T-helper 1 cell (primary cell): ENCODE measurements at places on chromosomes 7 and 10.

DNA sequence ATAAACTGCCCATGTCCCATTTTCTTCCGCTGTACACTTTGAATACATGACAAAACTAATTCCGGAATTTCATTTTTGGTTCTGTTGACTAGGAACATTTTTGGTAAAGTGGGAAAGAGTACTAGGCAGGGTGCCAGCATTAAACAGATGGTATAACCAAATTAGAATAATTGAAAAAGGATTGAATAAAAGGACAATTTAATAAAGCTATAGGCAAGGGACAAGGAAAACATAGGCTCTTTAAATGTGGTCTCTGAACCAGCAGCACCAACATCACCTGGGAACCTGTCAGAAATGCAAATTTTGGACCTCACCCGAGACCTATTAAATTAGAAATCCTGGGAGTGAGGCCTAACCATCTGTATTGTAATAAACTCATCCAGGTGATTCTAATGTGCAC is 376.9 kb downstream of the LRRTM3 start:
- DNase-seq: no peak

DNA sequence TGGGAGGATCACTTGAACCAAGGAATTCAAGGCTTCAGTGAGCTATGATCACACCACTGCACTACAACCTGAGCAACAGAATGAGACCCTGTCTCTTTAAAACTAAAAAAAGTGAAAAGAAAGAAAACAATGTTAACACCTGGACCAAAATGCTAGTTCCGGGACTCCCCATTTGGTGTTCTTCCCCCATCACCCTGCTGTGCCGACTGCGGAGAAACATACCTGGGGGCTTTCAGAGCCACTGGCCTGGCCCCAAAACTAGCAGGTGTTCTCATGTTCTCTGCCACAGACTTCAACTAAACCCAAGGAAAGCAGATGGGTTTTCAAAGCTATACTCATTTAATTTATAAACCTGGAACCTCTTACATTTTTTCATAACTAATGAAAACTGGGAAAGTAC is 250.9 kb downstream of the KIAA1217 start:
- no peak for DNase-seq

GRCh38 chr7:73994023-73994422 is 34.0 kb upstream of the ELN start:
- DNase-seq: no peak

GRCh38 chr10:128922172-128922571 is 544.9 kb upstream of the MGMT start:
- DNase-seq: no peak

DNA sequence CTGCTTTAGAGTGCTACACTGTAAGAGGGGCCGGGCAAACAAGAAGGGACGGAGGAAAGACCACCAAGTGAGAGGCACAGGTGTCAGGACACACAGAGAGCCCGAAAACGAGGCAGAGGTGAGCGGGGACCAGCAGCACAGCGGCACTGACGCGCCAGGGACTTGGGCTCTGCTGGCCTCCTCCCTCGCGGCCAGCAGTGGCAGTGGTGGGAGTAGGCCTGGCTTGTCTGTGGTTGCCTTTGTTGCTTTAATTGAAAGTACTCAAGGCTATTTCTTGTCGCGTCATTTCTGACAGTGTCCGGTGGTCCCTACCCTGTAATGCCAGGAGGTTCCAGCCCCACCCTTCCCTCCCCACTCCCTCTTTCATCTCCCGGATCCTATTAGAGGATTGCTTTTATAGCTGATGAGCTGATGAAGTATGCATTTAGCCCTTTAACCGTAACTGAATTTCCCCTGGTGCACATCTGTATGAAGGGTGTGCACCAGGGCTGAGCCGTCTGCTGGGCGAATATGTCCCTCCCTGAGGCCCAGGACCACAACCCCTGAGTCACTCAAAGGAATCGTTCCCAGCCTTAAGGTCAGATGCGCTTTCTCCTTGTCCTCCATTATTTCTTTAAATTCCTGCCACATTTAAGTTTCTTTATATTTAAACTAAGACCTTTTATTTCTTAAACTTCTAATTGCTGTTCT is 39.5 kb upstream of the FAM20C start:
- DNase-seq: no peak

- peak; percentile 72 for DNase-seq
Measured at GRCh38 chr10:5623081-5623748, 43.2 kb downstream of the ASB13 start.

DNA sequence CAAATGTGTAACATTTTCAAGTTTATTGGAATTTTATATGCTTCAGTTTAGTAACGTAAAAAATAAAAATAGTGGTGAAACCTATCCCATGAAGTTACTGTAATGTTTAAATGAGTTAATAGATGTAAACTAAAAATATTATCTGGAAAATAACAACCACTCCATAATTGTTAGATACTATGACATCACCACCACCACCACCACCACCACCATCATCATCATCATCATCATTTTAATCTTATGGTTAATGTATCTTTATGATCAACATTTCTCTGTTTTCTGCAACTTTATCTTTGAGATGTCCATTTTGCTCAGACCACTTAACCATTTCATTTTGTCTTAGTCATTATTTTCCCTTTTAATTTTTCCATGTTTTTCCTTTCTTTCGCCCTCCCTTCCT is 23.4 kb upstream of the CACNA2D1 start:
- no peak for DNase-seq

GRCh38 chr7:68770649-68771048 is 827.6 kb upstream of the AUTS2 start:
- no peak for DNase-seq

DNA sequence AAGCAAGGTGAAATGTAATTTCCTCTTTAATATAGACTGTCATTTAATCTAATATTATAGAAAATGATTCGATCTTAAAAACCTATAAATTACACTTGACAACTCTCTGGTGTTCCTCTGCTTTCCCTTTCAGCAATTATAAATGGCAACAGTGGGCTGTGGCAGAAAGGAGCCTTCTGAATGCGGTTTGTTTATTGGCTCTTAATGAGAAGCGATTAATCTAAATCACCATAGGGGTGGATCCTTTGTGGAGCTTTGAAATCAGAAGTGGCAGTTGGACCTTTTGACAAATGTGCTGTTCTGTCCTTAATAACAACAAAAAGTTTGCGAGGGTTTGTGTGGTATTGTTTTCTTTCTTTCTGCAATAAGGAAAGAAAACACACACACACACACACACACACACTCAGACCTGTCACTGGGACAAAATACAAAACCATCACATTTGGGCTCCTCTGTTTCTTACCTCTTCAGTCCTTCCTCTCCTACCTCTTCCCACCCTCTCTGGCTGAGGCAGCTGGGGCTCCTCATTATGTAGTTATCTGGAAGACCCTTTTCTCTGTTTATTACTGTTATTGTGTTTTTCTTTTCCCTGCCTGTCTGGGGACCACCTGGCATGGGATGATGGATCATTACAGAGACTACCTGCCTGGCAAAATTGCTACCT is 316.2 kb downstream of the SORCS3 start:
- DNase-seq: no peak

- no peak for DNase-seq
Measured at GRCh38 chr10:125415006-125415633, 254.8 kb upstream of the CTBP2 start.

GRCh38 chr10:62380016-62380415 is 5.8 kb downstream of the ZNF365 start:
- DNase-seq: no peak

GRCh38 chr10:71564194-71564820 is 155.3 kb downstream of the C10orf105 start:
- DNase-seq: no peak

DNA sequence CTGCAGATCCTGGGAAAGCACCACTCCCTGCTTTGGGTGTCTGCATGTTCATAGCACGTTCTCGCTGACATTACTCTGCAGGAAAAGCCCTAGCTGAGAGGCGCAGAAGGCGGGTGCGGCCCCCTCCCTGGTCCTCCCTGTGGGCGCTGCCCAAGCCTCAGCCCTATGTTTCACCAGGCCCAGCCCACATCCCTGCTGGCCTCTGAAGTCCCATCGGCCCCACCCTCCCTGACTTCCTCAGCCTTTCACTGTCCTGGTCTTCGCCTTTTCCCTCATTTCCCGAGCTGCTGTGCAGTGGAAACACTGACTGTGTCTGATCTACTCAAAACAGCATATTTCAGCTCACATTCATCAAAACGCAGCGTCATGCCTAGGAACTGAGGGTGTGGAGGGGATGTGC is 36.3 kb upstream of the DIP2C start:
- no peak for DNase-seq

GRCh38 chr10:91616137-91616536 is 16.7 kb downstream of the PPP1R3C start:
- no peak for DNase-seq
